SW 1271 (cell line): ENCODE measurements at places on chromosomes 5 and 9.
A peak's percentile ranks its signal among the peaks of the same experiment; 100 is the strongest.

DNA sequence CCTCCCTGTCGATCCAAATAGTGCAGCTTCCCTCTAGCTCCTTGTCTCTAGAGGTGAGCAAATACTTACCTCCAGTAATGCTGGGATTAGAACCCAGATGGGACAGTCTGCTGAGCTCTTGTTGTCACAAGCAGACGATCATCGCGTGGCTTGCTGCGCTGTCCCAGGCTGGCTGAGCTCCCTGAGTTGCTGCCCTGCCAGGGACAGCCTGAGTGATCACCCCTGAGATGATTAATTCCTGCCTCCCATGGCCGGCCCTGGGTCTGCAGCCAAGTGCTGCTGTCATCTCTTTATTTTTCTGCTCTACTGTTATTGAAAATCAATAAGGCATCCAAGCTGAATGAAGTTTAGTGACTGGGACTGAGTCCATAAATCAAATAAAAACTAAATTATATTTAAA is 94.0 kb upstream of the ALDH1B1 start:
- DNase-seq = no peak

- no peak for DNase-seq
Observed at GRCh38 chr9:29657821-29658220, 2084.5 kb upstream of the C9orf72 start.

DNA sequence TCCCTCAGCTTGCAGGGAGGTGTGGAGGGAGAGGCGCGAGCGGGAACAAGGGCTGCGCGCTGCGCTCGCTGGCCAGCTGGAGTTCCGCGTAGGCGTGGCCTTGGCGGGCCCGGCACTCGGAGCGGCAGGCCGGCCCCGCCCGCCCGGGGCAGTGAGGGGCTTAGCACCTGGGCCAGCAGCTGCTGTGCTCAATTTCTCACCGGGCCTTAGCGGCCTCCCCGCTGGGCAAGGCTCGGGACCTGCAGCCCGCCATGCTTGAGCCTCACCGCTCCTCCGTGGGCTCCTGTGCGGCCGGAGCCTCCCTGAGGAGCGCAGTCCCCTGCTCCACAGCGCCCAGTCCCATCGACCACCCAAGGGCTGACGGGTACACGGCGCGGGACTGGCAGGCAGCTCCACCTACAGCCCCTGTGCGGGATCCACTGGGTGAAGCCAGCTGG is 1516.4 kb downstream of the EFNA5 start:
- no peak for DNase-seq

DNA sequence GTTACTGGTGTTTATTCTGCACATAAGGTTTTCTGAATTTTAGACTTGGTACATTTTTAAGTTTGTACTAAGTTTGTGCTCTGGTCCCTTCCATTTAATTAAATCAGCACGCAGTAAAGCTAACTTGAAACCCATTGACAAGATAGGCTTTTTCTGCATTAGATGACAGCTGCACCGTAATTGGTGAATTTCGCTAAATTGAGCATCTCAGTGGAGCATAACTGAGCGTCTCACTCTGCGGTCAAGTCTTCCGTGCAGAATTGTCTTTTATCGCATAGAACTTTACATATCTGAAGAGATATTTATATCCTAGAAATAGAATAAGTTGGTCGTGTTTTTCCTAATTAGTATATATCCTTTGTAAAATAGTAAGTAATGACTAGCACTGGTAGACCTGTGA is 4.1 kb downstream of the SUB1 start:
- DNase-seq = no peak

DNA sequence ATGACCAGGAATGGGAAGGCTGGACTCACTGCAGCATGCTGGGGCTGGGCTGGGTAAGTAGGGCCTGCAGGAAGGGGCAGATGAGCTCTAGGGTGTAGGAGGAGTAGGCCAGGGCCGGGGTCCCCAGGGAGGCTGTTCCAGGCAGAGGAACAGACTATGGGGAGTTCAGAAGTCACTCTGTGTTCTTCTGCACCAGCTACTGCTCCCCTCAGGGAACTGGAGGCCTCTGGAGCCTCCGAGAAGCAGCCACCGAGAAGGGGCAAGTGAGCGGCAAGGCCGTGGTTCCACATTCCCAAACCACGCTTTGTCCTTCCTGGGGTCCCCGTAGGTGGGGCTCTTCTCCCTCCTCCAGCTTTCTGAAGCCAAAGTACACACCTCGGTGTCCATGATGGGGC is 8.4 kb upstream of the SLC2A6 start:
- DNase-seq = no peak

DNA sequence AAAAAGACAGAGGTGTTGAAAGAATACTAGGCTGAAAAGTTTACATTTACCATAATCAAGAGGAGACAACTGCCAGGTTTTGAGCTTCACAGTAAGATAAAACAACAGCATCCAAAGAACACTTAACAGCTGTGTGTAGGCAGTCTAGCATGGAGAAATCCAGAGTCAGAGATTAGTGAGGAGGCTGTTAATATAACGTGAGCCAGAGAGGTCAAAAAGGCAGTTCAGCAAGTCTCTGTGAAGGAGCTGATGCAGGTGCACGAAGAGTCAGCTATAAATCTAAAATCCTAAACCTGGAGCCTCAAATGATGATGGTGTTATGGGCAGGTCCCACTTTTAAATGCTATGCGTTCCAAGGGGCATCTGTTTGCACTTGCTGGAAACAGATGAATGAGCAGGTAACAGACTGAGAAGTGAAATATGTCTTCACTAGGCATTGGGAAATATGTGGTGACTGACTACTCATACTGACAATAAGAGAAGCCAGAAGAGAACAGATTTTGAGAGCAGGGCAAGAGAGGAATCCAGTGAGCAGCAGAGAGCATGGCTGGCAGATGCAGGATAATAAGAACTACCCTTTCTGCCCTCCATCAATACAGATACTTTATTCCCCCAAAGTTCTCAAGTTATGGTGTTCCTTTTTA is 8.7 kb downstream of the APTX start:
- DNase-seq = no peak

- DNase-seq = no peak
Observed at GRCh38 chr5:39452846-39453245, 28.1 kb upstream of the DAB2 start.

DNA sequence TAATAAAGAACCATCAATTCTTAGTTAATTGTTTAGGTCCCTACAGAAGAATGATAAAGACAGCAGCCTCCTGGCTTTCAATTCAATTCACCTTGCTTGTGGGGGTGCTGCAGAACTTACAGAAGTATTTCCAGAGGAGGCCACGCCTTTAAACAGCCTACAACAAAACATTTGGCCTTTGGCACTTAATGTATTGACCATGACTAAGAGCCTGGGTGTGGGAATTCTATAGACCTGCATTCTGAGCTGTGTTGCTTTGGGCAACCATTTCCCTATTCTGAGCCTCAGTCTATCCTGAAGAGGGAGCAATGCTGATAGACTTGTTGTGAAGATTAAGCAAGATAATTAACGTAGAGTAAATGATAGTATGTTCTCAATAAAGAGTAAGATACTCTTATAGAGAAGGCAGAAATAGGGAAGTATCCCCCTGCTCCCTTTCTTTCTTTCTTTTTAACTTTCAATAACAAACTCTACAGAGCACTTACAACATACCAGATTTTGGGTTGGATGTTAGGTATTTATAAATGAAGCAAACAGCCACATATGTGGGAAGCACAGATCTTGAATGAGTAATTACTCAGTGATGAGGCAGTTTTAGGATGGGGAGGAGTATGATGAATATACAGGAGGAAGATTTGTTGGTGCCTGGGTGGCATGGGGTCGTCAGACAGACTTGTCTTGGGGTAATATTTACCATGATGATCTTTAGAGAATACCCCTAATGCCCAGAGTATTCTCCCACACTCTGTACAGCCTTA is 28.4 kb downstream of the PAPPA start:
- DNase-seq = no peak

DNA sequence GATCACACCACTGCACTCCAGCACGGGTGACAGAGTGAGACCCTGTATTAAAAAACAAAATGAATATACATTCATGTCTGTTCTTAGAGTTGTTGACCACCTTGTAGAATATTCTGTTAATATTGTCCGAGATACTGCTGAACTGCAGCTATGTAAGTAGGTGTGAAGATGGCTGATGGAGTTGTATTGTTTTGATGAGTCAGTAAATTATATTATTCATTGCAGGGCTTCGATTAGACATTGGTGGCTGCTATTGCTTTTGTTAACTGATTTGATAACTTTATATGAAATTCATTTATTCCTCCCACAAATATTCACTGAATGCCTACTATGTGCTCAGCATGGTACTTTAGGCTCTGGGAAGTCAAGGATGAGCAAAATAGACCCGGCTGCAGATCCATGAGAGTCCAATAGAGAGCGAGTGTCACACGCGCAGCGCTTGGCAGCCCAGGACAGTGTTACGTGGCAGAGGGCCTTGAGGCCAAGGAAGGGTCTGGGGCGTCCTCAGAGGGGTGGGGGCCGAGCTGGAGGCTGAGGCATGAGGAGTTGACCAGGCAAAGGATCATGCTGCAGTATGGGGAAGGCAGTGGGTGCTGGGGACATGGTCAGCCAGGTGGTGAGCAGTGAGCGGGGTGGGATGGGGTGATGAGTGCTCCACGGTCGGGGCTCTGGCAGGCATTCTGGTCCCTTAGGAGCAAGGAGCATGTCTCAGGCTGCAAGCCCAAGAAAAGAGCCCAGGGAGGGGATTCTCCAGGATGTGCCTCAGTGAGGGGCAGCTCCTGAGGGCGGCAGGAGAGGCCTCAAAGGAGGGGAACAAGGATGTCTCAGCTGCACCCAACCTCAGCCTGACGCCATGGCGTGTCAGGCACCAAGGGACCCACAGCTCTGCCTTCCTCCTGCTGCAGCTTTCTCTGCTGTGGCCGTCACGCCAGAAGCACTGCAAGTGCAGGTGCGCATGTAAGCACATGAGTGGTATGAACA is 243.5 kb downstream of the GADD45G start:
- DNase-seq = no peak

- DNase-seq = peak; percentile 55
Observed at GRCh38 chr5:149035372-149035790, 27.5 kb downstream of the SH3TC2 start.

DNA sequence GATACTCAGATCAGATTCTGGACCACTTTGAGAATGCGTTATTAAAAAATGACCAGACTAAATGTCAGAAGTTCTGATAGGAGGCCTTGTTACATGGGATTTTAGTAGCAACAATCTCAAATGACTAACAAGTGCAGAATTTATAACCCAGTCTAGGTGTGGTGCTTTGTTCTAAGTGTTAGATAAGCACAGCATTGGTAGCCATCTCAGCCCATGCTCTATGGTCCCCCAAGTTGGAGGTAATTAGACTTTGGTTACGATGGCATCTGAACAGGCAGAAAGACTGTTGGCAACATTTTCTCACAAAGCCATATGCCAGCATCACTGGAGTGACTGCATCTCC is 140.4 kb upstream of the RPS23 start:
- no peak for DNase-seq

GRCh38 chr9:90896231-90896630 is 94.6 kb downstream of the SYK start:
- DNase-seq = no peak

GRCh38 chr9:15227491-15227890 is 79.5 kb downstream of the TTC39B start:
- DNase-seq = no peak

DNA sequence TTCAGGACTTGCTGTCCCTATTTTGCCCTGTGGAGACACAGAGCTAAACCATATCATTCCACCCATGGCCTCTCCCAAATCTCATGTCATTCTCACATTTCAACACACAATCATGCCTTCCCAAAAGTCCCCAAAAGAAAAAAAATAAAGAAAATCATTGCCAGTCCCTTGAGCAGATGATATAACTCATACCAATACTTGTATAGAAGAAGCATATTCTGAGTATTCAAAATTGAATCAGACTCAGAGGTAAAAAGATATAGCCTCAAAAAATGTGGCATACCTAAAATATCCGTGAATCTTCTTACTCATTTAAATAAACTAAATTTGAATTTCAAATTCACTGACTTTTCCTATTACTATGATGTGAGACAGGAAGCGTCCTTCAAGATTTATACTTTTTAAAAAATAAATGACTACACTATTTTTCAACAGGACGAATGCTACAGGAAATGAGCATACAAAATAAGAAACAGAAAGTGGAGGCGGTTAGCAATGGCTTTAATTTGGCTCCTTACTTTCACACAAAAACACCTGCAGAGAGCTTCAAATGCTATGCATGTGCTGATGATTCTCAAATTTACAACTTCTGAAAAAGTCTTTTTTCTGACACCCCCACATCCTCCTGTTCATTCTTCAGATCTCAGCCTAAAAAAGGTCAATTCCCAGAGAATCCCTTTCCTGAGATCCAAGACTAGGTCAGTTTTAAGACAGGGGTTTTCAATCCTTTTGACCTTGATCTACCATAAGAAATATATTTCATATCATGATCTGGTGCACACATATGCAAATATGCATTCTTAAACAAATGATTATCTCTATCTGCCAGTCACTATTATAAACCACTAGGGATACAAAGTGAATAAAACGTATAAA is 39.6 kb upstream of the DMXL1 start:
- DNase-seq = no peak

DNA sequence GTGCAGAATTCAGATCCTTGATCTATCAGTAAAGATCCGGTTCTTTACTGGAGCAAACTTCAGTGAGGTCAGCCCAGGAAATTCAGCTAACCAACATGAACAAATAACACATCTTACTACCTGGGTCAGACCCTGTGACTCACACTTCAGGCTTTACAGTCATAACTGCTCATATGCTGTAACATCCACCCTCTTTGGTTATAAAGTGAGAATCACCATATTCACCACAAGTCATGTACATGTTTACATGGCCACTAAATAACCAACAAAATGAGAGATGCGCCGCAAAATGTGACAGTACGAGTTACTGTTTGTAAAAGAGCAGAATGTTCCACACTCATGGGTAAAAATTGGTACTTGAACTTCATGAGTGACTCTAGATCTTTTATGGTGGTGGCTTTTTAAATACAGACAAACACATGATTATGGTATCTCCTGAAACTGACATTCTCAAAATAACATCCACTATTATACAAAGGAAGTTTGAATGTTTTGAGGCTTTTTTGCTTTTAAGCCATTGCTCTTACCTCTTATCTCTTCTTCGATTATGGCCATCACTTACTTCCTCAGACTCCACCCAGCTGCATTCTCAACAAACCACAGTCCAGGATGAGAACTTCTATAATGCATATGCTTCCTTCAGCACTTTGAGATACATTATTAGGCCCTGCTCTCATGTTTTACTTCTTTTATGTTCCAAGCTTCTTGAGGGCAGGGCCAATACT is 516.6 kb downstream of the RAB3C start:
- DNase-seq = peak; percentile 23

GRCh38 chr5:60685700-60686099 is 14.3 kb downstream of the DEPDC1B start:
- no peak for DNase-seq

GRCh38 chr5:107381189-107381856 is 289.4 kb downstream of the EFNA5 start:
- DNase-seq = peak; percentile 84
